ENCODE measurements at places on chromosomes 11 and 22.

DNA sequence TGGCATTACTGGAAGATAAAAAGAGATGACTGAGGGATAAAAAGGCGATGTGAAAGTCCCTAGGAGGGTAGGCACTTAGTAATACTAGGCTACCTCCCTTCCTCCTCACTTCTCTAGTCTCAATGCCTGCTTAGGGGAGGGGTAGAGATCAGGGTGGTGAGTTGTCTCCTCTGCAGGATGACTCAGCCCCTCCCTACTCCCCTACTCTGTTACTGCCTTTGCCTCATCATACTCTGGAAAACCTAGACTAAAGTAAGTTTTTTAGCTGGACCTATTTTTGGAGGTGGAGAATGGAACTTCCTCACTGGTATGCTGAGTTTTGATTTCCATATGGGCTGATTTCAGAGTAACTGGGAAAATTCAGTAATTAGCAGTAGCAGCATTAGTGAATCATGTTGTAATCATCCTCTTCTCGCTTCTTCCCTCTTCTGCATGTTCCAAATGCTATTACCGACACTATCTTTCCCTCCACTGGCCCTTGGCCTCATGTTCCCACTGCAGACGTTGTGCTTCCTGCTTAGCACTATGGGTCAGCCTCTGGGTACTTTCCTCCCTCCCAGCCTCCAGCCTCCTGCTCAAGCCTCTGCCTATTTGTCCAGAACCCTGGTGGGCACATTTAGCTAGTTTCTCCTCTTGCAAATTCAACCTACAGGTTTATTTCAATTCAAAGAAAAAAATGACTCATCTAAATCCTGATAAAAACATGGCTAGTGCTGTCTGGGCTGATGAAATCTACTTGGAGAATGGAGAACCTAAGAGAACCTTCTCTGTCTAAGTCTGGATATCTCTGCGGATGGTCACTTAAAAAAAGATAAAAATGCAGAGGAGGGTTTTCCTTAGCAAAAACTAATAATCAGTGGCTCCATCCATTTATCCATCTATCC, 281.7 kb downstream of the ST3GAL4 start:
- no peak for DNase-seq

DNA sequence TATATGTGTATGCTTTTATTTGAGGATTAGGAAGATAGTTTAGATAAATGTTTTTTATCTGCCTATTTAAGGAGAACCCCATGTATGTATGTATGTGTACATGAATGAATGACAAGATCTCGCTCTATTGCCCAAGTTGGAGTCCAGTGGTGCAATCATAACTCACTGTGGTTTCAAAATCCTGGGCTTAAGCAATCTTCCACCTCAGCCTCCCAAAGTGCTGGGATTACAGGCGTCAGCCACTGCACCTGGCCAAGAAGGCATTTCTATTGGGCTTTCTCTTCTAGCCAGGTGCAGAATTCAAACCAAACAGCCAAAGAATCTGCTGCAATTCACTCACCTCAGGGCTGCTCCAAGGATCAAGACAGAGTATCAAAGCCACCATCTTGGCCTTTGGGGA, 25.5 kb upstream of the DGKZ start:
- peak; percentile 42 for DNase-seq

GRCh38 chr11:10575346-10576034, 7.0 kb upstream of the LYVE1 start:
- no peak for DNase-seq

DNA sequence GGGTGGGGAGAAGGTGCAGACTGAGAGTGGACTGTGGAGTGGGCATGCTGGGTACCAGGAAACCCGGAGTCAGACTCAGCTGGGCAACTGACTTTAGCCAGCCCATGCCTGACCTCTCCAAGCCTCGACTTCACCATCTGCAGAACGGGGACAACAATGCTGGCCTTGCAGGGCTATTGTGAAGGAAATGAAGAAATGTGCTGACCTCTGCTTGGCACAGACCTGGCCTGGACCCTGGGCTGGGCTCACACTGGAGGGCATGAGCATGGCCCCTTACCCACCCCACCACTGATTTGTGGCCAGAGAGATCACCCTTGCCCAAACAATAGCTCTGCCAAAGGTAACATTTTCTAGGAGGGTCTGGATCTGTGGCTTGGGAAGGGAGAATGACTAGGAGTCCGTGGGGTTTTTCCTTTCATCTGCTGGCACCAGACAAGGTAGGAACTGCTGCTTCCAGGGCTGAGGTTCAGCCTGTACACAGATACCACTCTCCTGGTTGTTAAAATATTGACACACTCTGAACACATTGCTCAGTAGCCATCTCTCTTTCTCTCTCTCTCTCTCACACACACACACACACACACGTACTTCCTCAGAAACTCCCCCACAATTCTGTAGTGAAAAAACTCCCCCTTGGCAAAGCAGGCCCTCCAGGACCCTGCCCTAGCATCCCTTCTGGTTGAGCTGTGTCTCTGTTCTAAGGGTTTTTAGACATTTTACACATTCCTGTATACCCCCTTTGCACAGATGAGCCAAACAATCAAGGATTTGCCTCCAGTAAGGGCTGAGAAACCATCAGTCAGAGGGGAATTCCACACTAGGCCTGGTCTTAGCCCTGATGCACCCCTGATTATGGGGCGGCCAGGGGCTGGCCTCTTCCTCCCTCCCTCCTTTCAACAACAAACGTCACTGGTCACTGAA, 1.0 kb downstream of the MOGAT2 start:
- no peak for DNase-seq

DNA sequence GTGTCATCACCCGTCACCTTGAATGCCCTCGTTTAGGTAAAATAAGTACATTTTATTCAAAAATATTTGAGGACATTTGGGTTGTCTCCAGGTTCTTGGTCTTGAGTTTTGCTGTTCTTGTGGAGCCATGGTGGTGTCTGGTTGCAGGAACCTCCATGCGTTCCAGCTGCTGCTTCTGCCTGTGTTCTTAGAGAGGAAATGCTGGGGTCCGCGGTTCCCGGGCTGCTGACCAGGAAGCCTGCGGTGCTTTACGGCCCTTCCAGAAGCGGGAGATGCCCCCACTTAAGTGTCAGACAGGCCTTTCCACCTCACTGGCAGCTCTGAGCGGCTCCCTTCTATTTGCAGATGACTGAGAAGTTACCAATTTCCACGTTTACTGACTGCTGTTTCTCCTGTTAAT, 66.8 kb downstream of the LRP5 start:
- DNase-seq, result no peak

DNA sequence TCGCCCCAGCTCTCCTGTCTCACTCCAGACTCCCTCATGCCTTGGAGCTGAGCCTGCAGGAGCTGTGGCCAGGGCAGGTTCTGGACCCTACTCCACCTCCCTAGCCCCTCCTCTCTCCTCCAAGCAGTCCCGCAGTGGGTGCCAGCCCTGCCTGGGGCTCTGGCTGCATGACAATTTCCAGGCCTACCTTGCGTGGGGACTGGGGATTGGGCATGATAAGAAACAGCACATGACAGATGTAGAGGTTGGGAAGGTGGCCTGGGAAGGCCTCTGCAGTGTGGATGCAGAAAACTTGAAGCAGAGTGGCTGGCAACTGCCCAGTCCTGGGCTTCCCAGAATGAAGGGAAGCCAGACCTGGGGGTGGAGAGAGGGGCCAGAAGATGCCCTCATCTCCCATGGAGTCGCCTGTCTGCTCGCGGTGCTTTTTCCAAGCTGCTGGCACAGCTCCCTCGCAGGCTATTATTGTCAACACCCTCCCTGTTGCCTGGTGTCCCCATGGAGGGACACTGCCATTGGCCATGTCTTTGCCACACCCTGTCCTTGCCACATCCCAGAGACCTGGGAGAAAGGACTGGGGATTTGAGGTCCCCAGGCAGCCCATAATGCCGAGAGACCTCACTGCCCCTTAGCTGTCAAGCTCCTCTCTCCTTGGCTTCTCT, 48.9 kb upstream of the CDON start:
- DNase-seq, result no peak

GRCh38 chr11:122853971-122854446, 15.7 kb downstream of the CRTAM start:
- DNase-seq, result no peak

- DNase-seq, result no peak
Observed at GRCh38 chr11:82747471-82747870, 13.8 kb upstream of the FAM181B start.

DNA sequence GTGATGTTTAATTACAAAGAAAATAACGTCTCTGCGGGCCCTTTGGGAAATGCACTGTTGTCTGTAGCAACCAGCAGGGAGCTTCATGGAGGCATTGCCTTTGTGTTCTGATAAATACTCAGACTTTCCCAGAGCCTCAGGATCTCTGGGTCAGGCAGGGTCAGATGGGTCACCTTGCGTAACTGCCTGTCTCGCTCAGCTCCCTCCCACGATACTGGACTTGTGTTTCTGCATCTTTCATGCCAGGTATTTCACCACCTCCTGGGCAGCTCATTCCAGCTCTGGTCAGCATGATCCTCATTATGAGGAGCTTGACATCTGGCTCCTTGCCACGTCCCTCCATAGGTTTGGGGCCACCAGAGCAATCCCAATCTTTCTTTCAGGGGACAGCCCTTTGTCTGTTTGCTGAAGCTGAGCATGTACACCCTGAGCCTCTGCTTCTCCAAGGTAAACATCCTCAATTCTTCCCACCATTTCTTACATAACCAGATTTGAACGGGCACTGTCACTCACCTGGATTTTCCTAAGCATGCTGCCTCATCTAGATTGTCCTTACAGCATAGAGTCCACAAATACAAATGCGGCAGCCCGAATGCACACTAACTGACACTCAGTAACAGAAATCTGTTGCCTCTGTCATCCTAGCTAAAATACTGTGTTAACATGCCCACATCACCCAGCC, 162.3 kb downstream of the LARGE1 start:
- DNase-seq, result no peak

DNA sequence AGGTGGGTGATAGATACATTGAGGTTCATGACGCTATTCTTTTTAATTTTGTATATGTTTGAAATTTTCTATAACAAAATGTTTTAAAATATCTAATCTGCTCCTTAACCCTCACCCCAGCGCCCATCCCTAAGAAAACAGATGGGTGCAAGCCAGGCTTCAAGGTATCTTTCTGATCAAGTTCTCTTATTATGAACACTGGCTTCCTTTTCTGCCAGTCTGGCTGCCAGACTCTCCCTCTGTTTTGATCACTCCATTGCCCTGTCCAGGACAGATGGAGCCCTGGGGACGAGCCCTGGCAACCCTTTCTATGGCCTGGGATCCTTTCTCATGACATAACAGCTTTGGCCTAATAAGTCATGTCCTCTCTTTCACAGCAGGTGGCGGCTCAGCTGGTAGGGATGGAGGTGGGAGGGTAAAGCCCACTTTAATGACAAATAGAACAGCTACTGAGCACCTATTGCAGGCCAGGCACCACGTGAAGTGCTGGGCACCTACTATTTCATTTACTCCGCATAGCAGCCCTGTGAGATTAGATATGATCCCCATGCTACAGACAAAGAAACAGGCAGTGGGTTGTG, 38.4 kb downstream of the DRD2 start:
- DNase-seq, result no peak

- DNase-seq, result no peak
Observed at GRCh38 chr22:38981005-38981991, 849 bp upstream of the APOBEC3B start.

DNA sequence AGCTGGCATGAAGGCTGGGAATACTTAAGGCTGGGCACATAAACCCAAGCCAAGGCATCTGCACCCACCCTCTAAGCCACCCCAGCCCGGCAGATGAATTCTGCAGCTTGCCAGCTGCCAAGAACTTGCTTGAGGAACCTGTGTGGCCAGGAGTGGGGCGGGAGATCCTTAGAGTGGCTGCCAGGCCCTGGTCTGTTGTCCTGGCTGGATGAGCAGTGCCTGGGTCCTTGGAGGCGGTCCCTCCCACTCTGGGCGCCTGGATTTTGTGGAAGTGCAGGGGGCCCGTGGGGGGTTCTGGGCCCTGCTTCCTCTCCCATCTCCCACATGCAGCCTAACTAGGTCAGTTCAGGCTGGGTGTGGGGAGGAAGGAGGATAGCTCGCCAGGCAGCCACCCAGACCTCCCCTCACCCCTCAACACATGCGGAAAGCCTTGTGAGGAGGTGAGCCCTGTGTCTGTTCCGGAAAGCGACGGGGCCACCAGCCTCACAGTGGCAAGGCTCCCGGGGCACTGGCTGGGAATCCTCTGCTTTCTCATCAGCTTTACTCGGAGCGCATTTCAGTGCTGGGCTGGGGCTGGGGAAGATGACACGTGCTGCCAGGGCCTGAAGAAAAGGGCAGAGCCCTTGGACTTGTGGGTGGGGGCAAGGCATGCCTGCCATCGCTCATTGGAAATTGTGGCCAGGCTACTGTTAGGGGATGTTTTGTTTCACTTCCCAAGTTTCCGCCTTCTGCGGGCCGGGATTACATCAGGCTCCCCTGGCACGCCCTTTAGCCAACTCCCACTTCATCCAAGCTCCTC, 8.4 kb downstream of the DAGLA start:
- no peak for DNase-seq

DNA sequence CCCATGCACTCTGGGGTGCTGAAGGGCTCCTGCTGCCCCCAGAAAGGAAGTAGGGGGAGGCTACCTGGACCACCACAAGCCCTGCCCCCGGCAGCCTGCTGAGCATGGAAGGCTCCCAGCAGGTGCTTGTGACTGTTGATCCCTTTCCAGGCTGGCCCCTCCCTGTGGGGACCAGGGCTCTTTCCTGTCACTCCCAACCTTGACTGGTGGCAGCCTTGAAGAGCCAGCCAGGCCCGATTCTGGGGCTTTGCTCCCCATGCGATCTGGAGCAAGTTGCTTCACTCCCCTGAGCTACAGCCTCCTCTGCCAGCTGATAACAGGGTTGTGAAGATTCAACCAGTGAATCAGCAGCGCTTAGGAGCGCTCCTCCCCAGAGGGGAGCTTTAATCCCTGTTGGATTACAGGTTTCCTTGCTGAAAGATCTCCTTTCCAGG, 4.6 kb upstream of the CST6 start:
- no peak for DNase-seq

DNA sequence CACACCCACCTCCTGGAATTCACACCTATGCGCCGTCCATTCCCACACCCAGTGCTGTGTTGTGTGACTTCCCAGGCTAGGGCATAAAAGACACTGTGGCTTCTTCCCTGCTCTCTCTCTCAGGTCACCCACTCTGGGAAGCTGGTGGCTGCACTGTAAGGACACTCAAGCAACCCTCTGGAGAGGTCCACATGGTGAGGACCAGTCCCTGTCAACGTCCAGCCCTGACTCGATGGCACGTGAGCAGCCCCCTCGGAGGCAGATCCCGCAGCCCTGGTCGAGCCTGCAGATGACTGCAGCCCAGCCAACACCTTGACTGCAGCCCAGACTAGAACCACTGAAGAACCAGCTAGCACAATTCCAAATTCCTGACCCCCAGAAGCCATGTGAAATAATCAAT, 16.2 kb downstream of the CBX7 start:
- no peak for DNase-seq

- DNase-seq, result no peak
Observed at GRCh38 chr11:32426819-32427615, 8.3 kb downstream of the WT1 start.

GRCh38 chr11:121766166-121766565, 313.4 kb upstream of the SORL1-AS1 start:
- DNase-seq, result no peak

Data from SIG-M5 (cell line).